ENCODE measurements at places on chromosomes 13 and 19.

- DNase-seq, result no peak
Measured at GRCh38 chr13:111337206-111337605, 16.8 kb downstream of the TEX29 start.

GRCh38 chr13:71879129-71879535 lies 12.1 kb upstream of the DACH1 start:
- DNase-seq, result no peak

DNA sequence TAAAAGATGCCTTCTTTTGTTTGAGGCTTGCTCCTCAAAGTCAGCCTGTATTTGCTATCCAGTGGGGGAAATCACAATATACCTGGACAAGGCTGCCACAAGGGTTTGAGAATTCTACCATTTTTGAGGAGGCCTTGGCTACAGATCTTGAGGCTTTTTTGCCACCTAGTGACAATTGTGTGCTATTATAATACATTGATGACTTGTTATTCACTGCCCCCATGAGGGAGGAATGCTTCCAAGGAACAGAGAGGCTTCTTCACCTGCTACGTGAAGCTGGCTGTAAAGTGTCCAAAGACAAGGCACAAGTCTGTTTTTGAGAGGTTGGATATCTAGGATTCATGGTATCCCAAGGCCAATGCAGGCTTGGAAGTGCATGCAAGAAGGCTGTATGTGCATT lies 72.5 kb downstream of the ZNF708 start:
- no peak for DNase-seq

GRCh38 chr13:98664047-98664446 lies 87.1 kb upstream of the STK24 start:
- DNase-seq, result peak; percentile 83

DNA sequence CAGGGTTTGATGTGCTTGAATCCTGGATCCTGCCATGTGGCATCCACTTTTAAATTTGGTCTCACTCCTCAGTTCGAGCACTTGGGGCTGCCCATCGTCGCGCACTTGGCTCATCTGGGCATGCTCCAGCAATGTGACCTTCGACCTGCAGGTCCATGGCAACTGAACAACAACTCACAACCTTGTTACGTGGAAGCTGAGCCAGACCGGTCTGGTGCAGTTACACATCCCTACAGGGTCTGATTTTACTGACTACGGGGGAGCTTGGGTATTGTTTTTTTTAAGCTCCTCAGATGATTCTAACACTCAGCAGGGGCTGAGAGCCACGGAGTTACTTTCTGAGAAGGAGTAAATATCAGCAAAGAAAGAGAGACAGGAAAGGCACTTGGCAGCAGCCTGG lies 769.6 kb downstream of the UQCRFS1 start:
- DNase-seq, result no peak

GRCh38 chr13:21934284-21934683 lies 263.4 kb downstream of the FGF9 start:
- no peak for DNase-seq

DNA sequence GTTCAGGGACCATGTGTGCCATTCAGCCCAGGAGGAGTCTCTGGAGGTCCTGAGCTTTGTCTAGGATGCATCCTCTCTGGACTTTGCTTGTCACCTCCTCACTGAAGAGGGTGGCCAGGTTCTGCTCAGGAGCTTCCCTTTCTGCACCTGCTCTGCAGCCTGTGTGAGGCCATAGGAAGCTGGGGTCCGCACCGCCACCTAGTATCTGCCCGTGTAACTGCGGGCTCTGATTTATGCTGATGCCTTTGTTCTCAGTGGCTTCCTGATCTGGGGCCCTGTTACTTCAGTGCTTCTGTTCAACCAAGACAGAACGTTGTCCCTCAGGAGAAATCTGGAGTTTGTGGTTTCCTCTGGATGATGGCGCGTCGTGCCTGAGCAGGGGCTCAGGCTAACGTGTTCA lies 15.5 kb downstream of the ZNF610 start:
- no peak for DNase-seq

- DNase-seq, result no peak
Measured at GRCh38 chr13:112675366-112675756, 14.5 kb upstream of the ATP11A start.

DNA sequence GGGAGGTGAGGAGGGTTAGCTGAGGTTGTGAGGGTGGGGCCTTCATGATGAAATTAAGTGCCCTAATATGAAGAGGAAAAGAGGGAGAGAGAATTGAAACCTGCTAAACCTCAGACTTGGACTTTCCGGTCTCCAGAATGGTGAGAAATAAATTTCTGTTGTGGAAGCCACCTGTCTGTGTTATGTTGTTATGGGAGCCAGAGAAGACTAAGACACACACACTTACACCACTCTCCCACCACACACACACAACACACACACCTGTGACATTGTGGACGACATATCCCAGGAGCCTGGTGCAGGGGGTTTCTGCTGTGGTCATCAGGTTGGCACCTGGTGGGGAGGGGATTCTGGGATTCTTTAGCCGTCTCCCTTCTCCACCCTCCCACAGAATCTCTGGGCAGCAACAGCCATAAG lies 14.0 kb downstream of the KLK4 start:
- DNase-seq, result no peak

DNA sequence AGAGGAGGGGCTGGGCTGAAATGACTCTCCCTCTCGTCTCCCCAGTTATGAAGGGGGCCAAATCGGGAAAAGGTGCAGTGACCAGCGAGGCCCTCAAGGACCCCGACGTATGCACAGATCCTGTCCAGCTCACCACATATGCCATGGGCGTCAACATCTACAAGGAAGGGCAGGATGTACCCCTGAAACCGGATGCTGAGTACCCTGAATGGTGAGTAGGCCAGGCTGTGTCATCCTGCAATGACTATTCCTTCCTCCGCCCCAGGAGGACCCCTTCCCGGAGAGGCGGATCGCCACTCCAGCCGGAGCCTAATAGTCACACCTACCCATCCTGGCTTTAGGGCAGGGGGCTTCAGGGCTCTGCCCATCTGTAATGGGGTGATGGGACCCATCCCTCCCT lies 2.6 kb downstream of the MRPL54 start:
- no peak for DNase-seq

GRCh38 chr13:82506805-82507414 lies 1375.4 kb downstream of the SLITRK1 start:
- DNase-seq, result no peak

DNA sequence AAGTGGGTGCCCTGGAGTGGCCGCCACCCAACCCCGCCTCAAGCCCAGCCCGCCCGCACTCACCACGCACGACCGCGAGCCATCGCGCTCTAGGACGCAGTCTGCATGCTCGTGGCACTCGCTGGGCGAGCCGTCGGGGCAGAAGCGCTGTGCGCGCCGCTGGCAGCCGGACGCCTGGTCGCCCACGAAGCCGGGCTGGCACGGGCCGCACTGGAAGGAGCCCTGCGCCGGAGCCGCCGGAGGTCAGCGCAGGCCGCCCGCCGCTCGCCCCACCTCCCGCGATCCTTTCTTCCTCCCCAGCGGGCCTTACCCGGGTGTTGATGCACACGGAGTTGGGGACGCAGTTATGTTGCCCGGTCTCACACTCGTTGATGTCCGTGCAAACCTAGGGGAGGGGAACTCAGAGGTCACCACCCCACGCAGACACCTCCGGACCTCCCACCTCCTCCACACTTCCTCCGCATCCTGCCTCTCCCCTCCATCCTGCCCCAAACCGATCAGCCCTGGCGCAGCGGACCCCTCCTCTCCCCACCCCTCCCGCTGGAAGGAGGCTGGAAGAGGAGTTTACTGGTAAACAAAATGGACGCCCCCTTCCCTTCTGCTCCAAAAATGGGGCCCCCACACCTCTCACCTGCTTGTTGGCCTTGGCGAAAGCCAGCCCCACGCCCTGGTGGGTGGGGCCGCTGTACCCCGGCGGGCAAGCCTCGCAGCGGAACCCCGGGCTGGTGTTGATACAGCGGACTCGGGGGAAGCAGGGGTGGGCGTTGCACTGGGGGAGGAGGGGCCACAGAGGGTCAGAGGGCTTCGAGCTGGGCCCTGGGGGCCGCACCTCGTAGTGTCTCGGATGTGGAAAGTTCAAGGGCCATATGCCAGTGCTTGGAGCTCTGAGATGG lies 2.3 kb downstream of the COMP start:
- no peak for DNase-seq

DNA sequence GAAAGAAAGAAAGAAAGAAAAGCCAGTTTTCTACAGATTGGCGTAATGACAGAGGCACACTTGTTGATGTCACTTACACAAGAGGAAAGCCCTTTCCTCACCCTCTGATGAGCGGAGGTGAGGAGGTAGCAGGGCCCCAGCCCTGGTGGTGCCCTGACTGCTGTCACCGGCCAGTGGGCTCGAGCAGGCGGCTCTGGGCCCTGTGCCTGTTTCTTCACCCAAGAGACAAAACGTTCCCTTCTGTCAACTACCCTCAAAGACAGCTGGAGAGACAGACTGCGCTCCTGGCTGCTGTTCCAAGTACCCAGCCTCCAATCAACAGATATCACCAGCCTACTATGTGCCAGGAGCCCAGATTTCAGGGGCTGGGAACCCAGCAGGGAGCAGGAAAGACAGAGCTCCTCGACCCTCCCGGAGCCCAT lies 10.1 kb downstream of the EPS15L1 start:
- DNase-seq, result no peak

DNA sequence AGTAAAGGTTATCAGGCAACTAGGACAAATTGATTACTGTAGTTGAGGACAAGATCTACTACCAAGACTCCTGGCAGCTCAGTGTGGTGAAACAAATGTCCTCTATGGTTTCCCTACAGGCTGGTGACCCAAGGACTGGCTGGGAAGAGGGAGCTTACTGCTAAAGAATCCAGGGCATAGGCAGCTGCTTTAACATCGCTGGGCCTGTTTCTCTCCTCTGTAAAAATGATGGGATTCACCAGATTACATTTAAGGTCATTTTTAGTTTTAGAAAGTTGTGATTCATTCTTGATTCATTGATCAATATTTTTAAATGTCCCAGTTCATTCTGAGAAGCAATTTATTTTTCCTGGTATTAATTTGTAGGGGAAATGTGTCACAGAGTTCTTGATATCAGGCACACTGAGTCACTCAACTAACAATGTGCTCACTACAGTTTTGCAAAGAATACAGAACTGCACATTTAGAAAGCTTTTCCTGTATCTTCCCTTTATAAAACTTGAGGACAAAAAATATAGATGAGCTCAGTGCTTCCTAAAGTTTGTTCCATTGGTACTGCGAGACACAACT lies 19.6 kb upstream of the FAM124A start:
- no peak for DNase-seq

- DNase-seq, result no peak
Measured at GRCh38 chr13:98521461-98522247, 55.3 kb downstream of the STK24 start.

DNA sequence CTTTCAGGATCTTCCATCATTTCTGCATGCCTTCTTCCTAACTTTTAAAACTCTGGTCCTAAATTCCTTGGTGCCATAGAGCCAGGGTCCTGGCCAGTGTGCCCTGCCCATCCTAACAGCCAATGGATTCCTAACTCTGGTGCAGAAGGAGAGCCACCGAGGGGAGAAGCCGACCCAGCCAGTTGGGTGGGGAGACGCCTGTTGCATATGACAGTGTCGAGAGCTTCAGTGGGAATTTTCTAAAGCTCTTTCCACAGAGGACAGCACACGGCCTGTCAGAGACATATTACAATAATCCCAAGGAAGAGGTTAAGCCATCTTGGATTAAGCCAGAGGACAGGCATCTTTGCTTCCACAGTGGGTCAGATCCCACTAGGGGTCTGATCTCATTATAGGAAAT lies 180.4 kb downstream of the ZNF536 start:
- no peak for DNase-seq

DNA sequence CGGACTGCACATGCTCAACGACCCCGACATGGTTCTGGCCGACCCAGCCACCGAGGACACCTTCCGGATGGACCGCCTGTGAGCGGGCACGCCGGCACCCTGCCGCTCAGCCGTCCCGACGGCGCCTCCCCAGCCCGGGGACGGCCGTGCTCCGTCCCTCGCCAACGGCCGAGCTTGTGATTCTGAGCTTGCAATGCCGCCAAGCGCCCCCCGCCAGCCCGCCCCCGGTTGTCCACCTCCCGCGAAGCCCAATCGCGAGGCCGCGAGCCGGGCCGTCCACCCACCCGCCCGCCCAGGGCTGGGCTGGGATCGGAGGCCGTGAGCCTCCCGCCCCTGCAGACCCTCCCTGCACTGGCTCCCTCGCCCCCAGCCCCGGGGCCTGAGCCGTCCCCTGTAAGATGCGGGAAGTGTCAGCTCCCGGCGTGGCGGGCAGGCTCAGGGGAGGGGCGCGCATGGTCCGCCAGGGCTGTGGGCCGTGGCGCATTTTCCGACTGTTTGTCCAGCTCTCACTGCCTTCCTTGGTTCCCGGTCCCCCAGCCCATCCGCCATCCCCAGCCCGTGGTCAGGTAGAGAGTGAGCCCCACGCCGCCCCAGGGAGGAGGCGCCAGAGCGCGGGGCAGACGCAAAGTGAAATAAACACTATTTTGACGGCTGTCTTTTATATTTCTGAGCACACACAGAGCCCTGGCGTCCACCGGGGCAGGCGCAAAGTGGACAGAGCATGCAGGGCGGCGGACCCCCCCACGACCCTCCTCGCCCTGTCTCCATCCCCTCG lies 13.6 kb downstream of the COMP start:
- no peak for DNase-seq

DNA sequence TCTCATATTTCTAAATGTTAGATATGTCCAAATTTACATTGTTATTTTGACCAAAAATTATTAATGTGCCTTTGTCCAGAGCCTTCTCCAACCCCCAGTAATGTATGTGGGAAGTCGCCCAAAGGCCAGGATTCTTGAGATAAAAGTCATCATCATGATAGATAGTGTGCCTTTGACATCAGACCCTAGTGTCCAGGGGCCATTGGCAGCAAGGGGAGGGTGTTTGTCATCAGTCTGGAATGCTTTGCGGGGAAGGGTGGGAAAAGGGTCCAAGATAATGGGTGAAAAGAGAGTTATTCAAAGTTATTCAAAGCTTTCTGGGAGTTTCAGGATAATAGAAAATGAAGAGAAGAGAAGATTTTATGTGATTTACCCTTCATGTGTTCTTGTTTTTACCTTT lies 909.5 kb upstream of the GPC6 start:
- peak; percentile 72 for DNase-seq

- DNase-seq, result no peak
Measured at GRCh38 chr19:19453125-19453454, 47.6 kb downstream of the GATAD2A start.

GRCh38 chr13:99316657-99317256 lies 9.6 kb upstream of the GPR183 start:
- no peak for DNase-seq

DNA sequence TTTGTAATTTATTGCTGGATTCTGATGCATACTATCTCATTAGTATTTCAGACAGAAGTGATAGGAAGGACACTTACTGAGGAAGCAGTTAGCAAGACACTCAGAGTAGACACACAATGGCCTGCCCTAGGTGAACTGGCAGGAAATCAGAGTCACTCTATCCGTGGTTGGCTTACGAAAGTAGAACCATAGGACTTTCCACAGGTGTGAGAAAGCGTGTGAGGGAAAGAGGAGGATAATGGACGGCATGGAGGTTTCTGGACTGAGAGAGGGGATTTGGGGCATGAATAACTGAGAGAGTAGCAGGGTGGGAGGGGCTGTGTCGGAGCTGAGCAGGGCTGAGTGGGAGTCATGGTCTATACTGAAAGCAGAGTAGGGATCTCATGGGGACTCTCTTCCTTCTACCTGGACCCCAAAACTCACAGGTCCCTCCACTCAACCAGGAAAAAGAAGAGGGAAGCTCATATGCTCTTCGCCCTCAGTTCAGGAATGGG lies 18.7 kb upstream of the EID2 start:
- no peak for DNase-seq

Measured in RCC 7860 (cell line).